ENCODE measurements at places on chromosomes 13 and 19.
A peak's percentile ranks its signal among the peaks of the same experiment; 100 is the strongest.

GRCh38 chr13:98260357-98261164 is 83.5 kb upstream of the RNF113B start:
- no peak for DNase-seq
- H3K4me3 ChIP-seq: no peak overlapping the region
- H3K4me1 ChIP-seq: no peaks in the 10 kb centered on the region
- H3K27ac ChIP-seq: no peak overlapping the region
- peaks cover 9% of the 10 kb centered on the region for H3K27me3 ChIP-seq

DNA sequence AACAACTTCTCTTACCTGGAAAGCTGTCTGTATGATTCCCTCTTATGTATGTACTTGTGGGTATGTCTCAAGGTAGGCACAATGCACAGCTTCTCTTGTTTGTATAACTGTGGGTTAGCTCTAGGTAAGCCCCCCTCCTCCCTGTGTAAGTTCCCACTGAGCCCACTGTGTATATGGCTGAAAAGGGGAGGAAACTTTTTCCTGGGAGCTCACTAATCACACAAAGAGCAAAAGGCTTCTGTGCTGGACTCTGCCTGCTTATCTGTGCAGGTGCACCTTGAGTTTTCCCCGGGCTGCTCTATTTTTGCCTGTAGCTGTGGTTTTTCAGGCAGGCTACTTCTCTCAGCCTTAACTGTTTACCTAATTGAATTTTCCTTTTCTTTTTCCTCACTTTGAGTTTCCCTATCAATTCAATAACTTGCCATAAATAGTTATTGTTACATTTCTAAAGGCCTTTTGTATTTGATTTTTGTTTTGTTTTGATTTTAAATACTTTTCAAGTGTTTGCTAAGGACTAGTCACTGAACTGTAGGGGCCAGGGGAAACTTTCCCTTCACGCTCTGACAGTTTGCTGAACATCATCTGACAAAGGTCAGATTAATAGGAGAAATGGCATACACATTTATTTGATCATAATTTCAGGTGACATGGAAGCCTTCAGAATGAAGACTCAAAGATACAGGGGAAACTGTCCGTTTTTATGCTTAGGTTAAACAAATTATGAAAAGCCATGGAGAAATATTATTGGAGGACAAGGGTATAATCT is 423.5 kb upstream of the ATXN8OS start:
- no peak overlapping the region for H3K4me3 ChIP-seq
- no peak for DNase-seq
- no peaks in the 10 kb centered on the region for H3K27me3 ChIP-seq
- H3K27ac ChIP-seq: no peak overlapping the region
- no peaks in the 10 kb centered on the region for H3K36me3 ChIP-seq
- H3K4me1 ChIP-seq: no peaks in the 10 kb centered on the region

- DNase-seq: no peak
- H3K4me1 ChIP-seq: peaks cover 45% of the 10 kb centered on the region
- H3K36me3 ChIP-seq: peaks cover 31% of the 10 kb centered on the region
- peak overlapping the region; percentile 91 for H3K4me3 ChIP-seq
- H3K27ac ChIP-seq: peak overlapping the region; percentile 78
These were observed 5.3 kb downstream of the ELF1 start for GRCh38 chr13:41013835-41014234.

DNA sequence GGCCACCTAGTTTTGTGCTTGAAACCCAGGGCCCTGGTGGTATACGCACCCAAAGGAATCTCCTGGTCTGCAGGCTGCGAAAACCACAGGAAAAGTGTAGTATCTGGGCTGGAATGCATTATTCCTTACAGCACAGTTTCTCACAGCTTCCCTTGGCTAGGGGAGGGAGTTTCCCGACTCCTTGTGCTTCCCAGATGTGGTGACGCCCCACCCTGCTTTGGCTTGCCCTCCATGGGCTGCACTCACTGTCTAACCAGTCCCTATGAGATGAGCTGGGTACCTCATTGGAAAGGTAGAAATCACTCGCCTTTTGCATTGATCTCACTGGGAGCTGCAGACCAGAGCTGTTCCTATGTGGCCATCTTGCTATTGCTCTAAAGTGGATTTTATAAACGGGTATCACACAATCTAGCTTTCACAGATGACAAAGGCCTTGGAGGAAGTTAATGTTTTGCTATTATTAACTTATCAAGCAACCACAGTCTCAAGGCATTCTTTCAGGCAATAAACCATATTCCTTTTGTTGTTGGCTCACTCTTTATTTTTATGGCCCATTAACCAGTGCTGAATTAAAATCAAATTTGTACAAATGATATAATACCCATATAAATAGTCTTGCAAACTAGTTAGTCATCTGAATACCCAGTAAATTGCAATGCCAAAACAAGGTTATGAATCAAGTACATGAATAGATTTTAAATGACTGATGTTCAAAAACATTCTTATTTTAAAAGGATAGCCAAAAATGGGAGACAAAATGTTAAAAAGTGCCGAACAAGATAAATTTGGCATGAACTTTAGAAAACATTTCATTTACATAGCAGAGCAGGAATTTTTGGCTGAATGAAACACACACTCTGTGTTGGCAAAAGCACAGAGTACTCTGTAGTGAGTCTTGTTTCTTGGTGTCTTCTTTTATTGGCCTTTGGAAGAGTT is 475.4 kb upstream of the ARGLU1 start:
- H3K27me3 ChIP-seq: no peaks in the 10 kb centered on the region
- no peaks in the 10 kb centered on the region for H3K36me3 ChIP-seq
- H3K27ac ChIP-seq: no peak overlapping the region
- no peak overlapping the region for H3K4me3 ChIP-seq
- DNase-seq: no peak
- no peaks in the 10 kb centered on the region for H3K4me1 ChIP-seq

- no peak within 1 kb of the TSS for H3K4me3 ChIP-seq
- peaks cover 6% of the 10 kb centered on the region for H3K27me3 ChIP-seq
These were observed at the start of gene KLK14 for GRCh38 chr19:51082611-51083010. Gene KLK14, minus strand, starts transcription at chr19:51082887. Its CDS starts 273 bp downstream, at chr19:51082614.

DNA sequence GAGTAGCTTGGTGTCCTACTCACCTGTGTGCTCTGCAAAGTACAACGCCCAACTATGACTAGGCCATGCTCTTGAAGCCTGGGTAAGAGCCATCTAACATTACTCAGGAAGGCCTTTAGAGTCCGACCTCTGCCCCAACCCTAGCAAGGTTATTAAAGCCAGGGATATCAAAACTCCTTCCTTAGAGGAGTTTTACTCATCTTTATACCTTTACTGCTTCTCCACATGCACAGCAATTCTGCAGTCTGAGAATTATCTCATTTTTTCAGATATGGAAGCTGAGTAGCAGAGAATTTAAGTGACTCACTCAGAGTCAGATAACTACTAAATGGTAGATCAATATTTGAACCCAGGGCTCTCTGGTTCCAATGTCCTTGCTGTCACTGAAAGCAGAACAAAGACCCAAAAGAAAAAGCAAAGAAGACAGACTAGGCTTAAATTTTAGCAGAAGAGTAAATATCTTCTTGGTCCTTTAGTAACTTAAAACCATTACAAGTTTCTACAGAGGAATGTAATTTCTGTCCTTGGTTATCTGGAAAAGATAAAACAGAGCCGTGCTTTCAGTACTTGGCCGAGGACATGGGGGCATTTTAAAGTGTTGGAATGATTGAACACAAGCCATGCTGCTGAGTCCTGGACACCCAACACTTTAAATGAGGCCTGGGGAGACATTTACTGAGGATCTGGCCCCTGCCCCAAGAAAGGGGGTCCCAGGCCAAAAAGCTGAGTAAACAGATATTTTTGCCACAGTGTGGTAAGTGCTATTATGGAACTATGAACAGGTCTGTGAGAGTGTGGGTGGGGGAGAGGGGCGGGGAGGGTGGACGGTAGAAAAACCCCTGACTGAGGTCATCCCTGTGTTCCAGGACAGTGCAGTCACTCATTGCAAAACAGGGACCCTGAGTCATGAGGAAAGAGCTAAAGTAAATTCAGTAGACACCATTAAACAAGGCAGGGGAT is 18.4 kb upstream of the KPNA3 start:
- DNase-seq: no peak
- H3K4me3 ChIP-seq: no peak overlapping the region
- H3K36me3 ChIP-seq: no peaks in the 10 kb centered on the region
- H3K4me1 ChIP-seq: no peaks in the 10 kb centered on the region
- H3K27ac ChIP-seq: no peak overlapping the region
- H3K27me3 ChIP-seq: peaks cover 28% of the 10 kb centered on the region

DNA sequence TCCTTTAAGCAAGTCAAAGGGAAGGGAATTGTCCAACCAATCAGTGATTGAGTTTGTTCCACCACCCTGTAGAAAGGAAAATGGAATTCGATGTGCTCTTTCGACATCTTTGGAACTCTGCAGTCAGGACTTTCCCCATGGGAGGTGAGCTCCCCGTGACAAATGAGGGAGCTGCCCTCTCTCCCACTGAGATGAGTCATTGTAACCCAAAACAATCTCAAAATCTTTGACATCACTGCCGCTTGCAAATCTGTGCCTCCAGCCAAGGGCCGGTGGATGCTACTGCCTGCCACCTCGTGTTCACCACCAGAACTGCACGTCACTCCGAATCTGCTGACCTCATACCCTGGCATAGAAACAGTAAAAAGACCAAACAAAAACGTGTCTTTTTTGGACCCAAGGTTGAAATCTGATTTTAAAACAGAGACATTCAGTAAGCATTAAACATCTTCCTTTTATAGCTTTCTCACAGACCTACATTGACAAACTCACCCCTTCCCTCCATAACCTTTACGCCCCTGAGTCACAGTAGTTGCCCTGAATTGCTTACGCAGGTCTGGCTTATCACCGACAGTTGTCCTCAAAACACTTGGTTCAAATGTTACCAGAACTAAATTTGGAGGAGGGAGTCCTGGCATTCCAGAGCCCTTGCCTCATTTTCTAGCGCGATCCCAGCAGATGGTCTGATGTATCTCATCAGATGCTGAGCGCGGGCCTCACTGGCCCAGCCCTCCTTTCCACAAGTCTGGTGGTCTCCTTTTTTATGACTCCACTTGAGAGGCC is 105.2 kb downstream of the COL4A2 start:
- H3K27ac ChIP-seq: no peak overlapping the region
- DNase-seq: peak; percentile 67
- H3K4me3 ChIP-seq: no peak overlapping the region
- no peaks in the 10 kb centered on the region for H3K36me3 ChIP-seq

- H3K4me1 ChIP-seq: no peaks in the 10 kb centered on the region
- H3K4me3 ChIP-seq: no peak overlapping the region
- H3K36me3 ChIP-seq: no peaks in the 10 kb centered on the region
- no peaks in the 10 kb centered on the region for H3K27me3 ChIP-seq
- no peak overlapping the region for H3K27ac ChIP-seq
These were observed 598.6 kb upstream of the PCDH20 start for GRCh38 chr13:62014299-62014698.

DNA sequence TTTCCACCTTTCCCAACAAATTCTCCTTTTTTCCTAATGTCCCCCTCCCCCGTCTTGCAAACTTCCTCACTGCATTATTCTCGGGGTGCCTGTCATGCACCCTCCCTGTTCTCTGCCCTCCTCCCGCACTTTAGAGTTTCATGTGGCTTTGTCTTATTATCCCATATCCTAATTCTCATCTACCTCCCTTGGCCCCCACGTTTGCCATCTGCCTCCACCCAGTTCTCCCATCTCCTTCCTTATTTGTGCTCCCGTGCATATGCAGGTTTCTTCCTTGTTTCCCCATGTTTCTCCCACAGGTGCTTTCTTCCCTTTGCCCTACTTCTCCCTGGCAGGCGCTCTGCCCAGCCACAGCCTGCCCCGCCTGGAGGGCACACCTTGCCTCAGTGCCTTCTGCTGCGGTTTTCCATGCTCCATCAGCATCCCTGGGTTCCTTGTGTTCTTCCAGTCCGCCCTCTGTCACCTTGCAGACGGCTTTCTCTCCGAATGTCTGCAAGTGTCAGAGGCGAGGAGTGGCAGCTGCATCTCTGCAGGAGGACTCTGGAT is 1.5 kb downstream of the SPATA13 start:
- H3K27me3 ChIP-seq: peaks cover 6% of the 10 kb centered on the region
- peak overlapping the region; percentile 86 for H3K4me3 ChIP-seq
- peaks cover 10% of the 10 kb centered on the region for H3K36me3 ChIP-seq
- peak overlapping the region; percentile 15 for H3K27ac ChIP-seq
- DNase-seq: no peak

DNA sequence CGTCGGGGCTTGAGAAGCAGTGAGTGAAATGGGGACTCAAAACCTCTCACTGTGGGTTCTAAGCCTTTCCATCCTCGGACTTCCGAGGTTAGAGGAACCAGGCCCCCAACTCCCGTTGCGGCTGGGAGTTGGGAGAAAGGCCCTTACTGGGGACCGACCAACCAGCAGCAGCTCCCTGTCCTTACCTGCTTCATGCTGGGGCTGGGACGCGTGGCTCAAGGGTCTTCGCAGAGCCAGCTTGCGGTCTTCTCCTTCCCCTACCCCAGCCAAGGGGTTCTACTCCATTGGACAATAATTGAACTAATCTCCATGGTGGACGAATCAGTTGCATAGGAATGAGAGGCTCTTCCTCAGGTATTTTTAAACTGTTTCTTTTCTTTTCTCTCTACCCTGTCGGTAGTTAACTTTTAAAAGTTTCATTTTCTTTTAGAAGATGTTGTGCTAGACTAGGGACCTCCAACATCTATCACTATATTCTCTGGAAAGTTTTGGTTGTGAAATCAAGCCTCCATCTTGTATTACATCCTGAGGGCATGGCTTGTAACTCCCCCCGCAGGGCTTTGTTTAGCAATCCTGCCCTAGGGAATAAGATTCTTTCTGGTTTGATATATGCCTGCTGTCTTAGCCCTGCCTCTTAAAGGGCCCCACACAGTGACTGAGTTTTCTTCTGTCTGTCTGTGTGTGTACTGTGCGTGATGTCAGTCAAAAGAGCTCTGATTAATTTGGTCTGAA is 1027.1 kb upstream of the PCDH9 start:
- no peaks in the 10 kb centered on the region for H3K4me1 ChIP-seq
- no peak overlapping the region for H3K4me3 ChIP-seq
- no peaks in the 10 kb centered on the region for H3K36me3 ChIP-seq
- DNase-seq: no peak
- H3K27me3 ChIP-seq: no peaks in the 10 kb centered on the region
- H3K27ac ChIP-seq: no peak overlapping the region

- H3K36me3 ChIP-seq: no peaks in the 10 kb centered on the region
- H3K27ac ChIP-seq: no peak overlapping the region
- DNase-seq: no peak
- no peak overlapping the region for H3K4me3 ChIP-seq
- no peaks in the 10 kb centered on the region for H3K4me1 ChIP-seq
These were observed 25.1 kb downstream of the TMEM255B start for GRCh38 chr13:113783966-113784644.

GRCh38 chr19:56400485-56400884 is 3.6 kb upstream of the ZNF583 start:
- peaks cover 67% of the 10 kb centered on the region for H3K36me3 ChIP-seq
- no peaks in the 10 kb centered on the region for H3K27me3 ChIP-seq
- no peak for DNase-seq
- no peak overlapping the region for H3K4me3 ChIP-seq
- H3K4me1 ChIP-seq: peaks cover 19% of the 10 kb centered on the region

- H3K27me3 ChIP-seq: peaks cover 50% of the 10 kb centered on the region
- H3K27ac ChIP-seq: no peak overlapping the region
- H3K4me1 ChIP-seq: no peaks in the 10 kb centered on the region
- DNase-seq: no peak
These were observed 22.5 kb upstream of the SHKBP1 start for GRCh38 chr19:40553885-40554857.

Data from activated naive CD8-positive, alpha-beta T cell treated with anti-CD3 and anti-CD28 coated beads, Interleukin-2, amount 10 ng/mL, durations not matched to agents 7 days and 5 days (primary cell).